ENCODE measurements at places on chromosomes 16 and 17.

DNA sequence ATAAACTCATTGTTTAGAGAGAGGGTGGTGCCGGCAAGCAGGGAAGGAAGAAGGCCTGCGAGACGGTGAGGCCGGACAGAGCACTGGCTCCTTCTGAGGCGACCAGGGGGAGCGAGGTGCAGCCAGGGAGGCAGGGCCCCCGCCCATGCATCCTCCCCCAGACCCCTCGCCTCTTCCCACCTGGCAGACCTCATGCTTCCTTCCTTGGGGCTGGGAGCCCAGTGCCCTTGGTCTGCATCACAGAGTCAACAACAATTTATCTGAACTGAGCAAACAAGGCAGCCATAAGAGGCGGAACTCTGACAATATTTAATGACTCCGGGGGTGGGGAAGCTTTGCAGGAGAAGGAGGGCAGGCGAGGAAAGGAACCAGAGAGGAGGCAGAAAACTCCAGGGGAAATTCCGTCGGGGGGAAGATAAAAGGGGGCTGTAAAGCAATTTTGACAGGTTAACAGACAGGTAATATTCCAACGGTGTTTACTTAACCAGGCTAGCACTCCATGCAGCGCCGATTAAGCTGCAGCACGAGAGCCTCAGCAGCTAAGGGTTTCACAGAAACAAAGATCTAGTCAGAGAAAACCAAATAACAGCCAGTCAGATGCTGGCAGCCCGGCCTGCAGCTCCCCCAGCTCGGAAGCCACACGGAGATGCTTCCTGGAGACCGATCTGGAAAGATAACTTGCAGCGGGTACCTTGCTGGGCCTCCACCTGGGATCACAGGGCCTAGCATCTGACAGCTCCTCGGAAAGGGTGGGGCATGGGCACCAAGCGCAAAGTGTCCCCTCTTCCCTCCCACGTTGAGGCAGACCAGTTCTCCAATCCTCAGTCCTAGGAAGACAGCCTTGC, 398.2 kb downstream of the SOX9 start:
- DNase-seq, result no peak

- DNase-seq, result no peak
Observed at GRCh38 chr17:77316191-77316641, 175.4 kb downstream of the SEC14L1 start.

DNA sequence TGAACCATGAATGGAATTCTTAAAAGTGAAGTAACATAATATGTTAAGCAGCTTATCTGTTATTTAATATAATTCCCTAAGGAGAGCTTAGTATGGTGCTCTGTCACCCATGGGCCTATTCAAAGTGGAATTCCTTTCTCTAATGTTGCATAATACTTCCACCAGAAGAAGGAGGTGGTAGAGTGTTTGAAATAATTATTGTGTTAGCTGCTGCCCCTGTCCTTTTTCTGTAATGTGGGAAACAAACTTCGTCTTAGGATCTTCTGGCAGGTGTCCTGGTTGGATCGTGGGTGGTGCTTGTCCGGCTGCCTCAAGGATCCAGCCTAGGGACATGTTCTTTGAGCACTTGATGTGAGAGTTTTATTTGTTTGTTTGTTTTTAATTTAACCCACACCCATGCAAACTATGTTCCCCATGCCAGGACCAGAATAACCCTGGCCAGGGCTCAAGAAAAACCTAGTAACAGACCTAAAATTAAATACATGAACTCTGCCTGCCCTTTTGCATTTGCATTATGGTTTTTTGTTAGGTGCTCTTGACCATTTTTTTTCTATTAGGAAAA, 46.1 kb downstream of the ZNRF1 start:
- DNase-seq, result no peak

- DNase-seq, result no peak
Observed at GRCh38 chr16:89191033-89191900, 9.1 kb downstream of the SLC22A31 start.

GRCh38 chr16:72380283-72380682, 208.3 kb upstream of the PMFBP1 start:
- no peak for DNase-seq

- no peak for DNase-seq
Observed at GRCh38 chr16:89563639-89564392, 3.3 kb downstream of the RPL13 start.

DNA sequence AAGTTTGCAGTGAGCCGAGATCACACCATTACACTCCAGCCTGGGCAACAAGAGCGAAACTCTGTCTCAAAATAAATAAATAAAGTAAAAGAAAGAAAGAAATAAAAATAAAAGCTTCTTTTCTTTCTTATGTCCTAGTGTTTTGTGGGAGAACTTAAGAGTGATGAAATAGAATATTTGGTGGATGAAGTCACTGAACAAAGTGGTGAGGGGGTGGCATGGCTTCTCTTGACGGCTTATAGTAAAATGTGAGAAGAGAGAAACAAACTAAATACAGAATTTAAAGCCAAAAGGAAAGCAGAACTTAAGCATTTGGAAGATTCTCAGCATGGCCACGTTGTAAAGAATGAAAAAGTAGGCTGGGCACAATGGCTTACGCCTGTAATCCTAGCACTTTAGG, 15.3 kb downstream of the SGF29 start:
- no peak for DNase-seq

DNA sequence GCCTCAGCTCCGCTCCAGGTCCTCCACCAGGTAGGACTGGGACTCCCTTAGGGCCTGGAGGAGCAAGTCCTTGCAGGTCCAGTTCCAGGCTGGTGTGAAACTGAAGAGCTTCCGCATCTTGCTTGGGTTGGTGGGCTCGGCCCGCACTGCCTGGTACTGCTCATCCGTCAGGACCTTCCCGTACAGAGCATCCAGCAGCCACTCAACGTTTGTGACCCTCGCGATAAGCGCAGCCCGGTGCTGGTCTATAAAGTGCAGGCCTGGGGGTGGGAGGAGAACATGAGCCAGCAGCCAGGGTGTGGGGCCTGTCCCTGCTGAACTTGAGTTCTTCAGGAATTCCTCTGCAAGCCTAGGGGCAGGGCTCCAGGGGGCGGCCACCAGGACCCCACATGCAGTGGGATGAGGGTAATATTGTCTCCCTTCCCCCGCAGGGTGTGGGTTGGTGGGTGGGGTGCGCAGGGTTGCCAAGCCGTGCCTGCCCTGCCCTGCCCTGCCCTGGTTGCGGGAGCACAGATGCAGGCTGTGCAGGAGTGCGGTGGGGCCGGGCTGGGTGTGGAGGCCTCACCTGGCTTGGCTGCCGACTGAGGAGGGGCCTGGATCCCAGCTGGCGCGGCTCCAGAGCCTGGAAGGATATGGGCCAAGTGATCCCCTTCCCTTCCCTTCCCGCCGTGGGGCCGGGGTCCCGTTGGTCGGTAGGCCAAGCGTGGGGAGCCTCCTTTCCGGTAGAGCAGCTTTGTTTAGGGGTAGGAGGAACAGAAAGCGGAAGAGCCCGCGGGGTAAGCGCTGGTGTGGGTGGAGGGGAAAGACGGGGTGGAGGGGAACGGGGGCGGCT, 762 bp downstream of the PYCARD start:
- DNase-seq, result no peak

- no peak for DNase-seq
Observed at GRCh38 chr16:15879255-15879811, 9.1 kb downstream of the CEP20 start.

- DNase-seq, result no peak
Observed at GRCh38 chr16:17977260-17977659, 359.3 kb downstream of the NPIPA8 start.

GRCh38 chr16:50520451-50521245, 27.5 kb upstream of the NKD1 start:
- no peak for DNase-seq

- no peak for DNase-seq
Observed at GRCh38 chr16:86567701-86568581, 1.3 kb downstream of the FOXC2 start.

DNA sequence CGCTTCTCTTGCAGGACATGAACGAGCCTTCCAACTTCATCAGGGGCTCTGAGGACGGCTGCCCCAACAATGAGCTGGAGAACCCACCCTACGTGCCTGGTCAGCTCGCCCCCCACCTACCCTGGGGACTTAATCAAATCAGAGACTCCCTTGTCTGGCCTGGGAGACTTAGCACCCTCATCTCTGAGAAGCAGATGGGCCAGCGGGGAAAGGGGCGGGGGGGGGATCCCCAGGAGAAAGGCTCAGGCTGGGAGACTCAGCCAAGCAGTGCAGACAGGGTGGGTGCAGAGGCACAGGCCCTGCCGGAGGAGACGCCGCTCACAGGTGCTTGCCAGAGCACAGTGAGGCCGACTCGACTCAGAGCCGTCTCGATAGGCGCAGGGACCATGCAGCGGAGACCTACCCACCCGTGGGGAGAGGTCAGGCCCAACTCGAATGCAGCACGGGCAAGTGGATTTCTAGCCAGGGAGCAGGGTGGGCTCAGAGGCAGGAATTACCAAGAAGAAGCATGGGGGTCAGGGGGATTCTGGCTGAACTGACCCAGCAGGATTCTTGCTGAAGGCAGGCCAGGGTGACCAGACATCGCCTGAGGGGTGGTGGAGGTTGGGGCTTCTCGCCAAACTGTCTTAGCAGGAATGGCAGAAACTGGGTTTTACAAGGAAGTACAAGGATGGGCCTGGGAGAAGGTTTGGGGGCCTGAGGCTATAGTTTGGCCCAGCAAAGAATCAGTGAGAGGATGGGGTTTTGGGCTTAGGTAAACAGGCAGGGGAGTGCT, 9.7 kb downstream of the GAA start:
- no peak for DNase-seq

DNA sequence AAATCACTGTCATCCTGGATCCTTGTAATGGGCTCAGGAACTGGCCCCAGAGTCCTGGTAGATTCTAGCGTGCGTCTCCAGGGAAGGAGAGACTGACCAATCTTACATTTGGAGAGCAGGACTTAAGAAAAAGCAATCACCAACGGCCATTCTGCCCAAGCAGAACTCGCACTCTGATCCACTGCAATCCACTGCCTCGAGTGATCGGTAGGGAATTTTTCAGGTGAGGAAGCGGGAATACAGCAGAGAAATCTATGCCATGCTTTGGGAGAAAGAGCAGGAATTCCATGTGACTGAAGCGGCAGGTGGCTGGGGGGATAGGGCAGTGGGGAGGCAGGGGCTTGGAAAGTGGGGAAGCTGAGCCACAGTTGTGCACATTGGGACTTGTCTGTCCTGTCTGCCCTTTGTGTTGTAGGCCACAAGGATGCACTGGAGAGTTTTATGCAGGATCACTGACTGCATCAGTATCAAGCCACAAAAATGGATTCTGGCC, 143.9 kb upstream of the HS3ST2 start:
- no peak for DNase-seq

DNA sequence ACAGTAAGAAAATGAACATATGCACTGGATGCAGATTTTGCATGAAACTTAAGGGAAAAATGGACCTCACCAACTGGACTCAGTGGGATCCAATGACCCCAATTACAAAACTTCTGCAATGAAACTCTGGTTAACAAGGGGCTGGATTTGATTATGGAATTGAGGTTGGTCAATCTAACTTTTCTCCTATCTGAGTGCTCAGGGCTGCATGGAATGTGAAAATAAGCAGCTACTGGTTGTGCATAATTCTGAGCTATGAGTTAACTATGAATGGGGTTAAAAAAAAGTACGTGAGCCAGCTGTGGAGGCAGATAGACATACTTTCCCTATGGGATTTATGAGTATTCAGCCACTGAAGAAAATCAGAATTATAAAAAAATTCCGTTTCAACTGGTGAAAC, 9.2 kb downstream of the FAM20A start:
- DNase-seq, result no peak

DNA sequence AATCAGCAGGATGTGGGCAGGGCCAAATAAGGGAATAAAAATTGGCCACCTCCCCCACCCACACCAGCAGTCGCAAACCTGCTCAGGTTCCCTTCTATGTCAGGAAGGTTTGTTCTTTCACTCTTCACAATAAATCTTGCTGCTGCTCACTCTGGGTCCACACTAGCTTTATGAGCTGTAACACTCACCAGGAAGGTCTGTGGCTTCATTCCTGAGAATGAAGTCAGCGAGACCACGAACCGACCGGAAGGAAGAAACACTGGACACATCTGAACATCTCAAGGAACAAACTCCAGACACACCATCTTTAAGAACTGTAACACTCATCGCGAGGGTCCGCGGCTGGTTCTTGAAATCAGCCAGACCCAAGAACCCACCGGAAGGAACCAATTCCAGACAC, 115.5 kb upstream of the TBX2 start:
- DNase-seq, result no peak

DNA sequence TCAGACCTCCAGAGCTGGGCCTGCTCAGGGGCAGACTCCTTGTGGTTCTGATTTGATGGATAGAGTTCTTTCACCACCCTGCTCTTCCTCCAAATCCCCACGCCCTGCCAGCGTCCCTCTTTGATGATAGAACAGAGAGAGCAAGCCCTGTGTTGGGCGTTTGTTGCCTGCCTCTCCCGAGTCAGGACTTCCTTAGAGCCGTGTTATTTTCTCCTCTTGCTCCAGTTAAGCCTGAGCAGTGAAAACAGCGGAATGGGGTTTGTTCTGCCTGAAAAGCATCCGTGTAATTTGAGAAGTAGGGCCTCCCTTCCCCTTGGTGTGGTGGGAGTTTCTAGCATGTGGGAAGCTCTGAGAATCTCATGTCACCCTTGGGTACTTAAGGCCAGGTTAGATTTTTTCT, 22.1 kb downstream of the TMEM94 start:
- no peak for DNase-seq

DNA sequence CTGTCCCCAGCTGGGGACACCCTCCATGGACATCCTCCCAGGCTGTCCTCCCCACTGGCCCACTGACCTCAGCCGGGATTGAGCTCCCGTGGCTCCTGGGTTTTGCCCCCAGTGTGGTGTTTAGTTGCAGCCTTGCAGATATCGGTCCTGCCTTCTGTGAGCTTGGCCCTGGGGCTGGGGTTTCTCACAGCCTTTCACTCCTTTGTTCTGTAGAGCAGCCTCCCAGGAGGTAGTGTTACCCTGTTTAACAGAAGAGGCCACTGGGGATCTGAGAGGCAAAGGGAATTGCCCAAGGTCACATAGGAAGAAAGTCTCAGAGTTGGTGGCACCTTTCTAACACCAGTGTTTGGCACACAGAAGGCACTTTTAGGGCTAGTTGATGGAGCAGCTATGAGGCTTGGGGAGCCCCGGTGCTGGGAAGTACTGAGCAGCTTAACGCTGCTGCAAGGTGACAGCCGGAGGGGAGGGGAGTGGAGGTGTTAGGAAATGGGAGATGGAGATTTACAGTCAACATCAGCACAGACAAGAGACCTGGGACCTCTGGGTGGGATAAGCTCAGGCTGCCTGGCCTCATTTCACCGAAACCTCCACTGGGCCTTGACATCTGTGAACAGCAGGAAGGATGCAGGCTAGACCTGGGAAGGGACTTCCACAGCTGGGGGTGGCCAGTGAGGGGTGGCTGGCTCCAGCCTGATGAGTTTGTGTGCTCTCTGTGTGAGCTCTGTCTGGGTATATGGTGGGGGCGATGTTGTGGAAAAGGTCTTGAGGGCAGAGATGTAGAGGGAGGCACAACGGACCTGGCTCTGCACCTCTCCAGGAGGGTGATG, 26.1 kb downstream of the CACNA1G start:
- no peak for DNase-seq

All from stimulated activated CD4-positive, alpha-beta T cell treated with anti-CD3 and anti-CD28 coated beads, TNF-alpha, amount 100 ng/mL, for 24 hours (primary cell).